ENCODE measurements at places on chromosomes 13 and 19.

- no peak for DNase-seq
Observed at GRCh38 chr19:43489310-43489709, 15.2 kb downstream of the PHLDB3 start.

DNA sequence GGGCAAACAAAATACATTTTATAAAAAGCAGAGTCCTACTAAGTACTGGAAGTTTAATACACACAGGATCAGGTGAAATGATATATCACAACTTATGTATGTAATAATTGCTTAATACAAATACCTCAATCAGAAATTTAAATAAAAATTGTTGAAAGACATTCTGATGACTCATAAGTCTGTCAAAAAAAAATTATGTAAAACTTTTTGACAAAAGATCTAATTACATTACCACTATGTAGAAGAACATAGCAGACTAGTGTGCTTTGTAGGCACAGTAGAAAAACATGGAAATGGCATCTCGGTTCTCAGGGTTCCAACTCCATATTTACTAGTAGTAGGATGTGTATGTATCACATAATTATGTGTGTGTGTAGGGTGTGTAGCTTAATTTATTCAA, 156.2 kb downstream of the DNAJC3 start:
- DNase-seq: no peak

DNA sequence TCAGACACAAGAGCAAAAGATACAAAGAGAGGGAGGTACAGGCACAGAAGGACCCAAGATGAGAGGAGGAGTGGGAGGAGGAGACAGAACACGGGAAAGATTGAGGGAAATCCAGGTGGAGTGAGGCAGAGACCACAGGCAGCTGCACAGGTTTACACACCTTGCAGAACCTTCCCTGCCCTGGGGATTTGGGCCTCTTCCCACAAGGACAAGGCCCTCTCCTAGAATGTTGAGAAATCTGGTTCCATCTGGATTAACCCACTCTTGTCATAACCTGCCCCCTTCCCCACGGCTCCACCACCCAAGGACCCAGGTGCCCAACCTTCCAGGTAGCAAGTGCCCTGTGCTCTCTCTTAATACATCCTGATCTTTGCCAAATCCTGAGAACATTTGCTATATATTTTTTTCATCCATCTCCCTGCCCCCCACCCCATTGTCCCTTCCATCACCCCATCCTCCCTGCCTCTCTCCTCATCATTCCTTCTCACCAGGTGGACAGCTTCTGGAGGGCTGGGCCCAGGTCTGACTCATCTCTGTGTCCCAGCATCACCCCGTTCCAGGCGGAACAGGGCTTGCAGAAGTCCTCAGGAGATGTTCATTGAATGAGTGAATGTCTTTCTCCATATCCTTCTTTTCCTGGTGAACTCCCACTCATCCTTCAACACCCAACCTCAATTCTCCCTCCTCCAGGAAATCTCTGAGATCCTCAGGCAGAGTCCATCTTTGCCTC, 8.8 kb upstream of the KLK8 start:
- no peak for DNase-seq

GRCh38 chr19:43562698-43563241, 12.6 kb downstream of the XRCC1 start:
- peak; percentile 33 for DNase-seq

DNA sequence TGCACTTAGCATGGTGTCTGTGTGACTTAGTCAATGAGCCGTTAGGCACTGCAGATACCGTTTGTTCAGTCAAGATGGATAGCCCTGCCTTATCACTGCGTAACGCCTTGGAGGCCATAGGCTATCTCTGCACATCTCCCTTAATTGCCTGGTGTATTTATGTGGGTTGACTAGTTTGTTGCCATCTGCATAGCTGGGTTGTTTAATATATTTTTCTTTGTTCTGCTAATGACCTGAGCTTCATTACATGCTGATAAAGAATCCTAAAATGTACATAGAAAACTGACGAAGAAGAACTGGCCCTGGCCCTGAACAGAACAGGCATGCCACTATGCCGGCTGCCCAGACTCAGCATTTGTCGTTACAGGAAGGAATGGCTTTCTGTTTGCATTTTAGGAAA, 297.8 kb downstream of the SHISA2 start:
- DNase-seq: no peak

GRCh38 chr13:108270442-108270841, 924 bp downstream of the TNFSF13B start:
- DNase-seq: no peak

- no peak for DNase-seq
Observed at GRCh38 chr13:49546561-49546960, 38.8 kb downstream of the RCBTB1 start.

- DNase-seq: no peak
Observed at GRCh38 chr13:110269509-110270185, 37.3 kb downstream of the COL4A1 start.

DNA sequence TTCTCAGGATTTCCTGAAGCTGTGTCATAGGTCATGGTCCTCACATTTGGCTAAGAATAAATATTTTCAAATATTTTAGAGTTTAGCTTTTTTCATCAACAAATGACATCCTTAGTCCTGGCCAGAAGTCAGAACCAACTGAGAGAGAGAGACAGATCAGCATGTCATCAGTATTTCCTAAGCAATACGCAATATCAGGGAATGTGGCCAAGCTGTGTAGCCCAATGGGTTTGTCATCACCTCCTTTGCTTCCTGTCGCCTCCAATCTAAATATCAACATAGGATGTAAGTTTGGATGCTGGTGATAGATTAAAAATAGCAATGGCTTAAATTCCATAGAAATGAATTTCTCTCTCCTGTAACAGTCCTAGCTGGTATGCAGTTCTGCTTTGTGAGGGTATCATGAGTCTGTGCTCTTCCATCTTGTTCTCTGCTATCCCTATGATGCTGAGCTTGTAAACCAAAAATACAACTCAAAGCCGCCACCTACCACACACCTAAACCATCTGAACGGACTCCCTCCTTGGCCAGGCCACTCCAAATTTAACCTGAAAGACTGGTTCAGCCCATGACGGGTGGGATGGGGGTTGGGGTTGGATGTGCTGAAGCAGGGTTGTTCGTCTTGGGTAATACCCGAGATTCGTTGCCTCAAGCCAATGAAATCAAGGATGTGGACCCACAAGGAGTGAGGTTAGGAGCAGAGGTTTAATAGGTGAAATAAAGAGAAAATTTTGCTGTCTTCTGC, 10.0 kb upstream of the IGSF23 start:
- DNase-seq: no peak

DNA sequence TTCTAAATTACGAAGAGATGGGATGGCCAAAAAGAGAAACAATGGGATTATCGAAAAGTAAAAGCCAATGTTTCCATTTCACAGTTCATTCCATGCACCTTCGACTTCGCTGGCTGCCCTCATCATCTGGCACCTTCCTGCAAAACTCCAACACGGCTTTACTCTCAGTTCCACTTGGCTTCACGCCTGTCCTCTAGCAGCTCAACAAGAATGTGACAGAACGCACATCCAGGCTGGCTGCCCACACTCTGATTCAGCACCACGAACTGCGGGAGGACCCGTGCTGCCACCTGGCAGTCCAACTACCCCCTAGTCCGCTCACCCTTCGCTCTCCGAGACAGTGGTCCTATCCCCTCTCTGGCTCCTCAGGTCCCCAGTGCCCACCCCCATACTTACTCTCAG, 11.7 kb downstream of the ATP7B start:
- no peak for DNase-seq

- DNase-seq: no peak
Observed at GRCh38 chr13:37918116-37918714, 48.6 kb upstream of the TRPC4 start.

Data from GM18507 (cell line).